ENCODE measurements at places on chromosomes 2 and 18.

DNA sequence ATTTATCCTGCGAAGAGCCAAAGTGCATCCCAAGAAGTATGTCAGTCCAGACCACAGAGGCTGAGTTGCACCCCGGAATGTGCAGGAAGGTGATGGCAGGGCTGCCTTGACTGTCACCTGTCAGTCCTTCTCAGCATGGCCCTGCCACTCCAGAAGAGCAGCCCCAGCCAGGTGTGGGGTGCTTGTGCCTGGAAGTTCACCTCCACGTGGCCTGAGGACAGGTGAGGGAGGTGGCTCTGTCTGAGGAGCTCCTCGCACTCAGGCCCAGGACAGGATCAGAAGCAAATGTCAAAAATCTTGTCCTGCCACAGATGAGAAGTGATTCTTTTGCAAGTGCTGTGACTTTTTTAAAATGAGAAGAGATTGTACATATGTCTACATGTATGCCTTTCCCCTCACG, 31.4 kb upstream of the B3GNT7 start:
- no peak for DNase-seq

DNA sequence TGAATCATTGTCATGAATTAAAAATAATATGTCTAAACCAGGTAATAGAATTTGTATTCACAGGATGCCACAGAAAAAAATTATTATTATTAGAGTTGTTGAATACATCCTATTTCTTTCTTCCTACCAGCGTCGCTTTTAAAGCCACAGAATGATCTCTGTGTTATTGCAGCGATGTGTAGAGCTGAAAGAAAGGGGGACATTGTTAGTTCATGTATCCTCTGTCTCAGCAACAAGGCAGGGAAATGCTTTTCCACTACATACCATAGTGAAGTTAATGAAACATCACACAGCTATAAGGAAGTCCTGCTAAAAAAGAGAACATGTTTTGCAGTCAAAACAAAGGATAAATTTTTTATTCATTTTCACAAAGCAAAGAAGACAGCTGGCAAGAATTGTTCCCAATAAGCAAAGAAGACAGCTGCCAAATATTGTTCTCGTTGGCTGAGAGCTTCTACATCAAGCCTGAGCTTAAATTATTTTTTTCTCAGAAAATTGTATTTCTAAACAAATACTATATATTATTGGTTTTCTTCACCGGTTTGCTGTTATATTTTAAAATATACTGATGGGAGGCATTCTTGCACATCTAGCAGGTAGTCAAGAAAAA, 1234.4 kb downstream of the SUCLG1 start:
- DNase-seq: no peak

DNA sequence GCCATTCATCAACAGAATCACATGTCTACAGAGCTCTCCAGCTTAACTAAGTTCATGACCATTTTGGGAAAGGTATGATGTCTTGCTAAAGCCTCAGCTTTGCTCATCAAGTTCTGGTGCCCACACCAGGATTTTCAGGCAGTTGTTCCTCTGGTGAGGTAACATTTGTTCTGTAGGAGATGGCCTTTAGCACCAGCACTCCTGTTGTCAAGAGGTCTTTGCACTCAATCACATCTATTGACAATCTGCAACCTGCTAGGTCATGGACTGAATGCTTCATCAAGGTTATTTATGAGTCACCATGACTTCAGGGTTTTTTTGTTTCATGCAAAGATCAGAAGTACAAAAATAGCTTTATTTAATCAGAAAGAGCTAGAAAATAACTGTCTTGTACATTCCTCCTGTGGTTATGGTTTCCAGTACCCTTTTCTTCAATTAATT, 36.6 kb upstream of the VIT start:
- no peak for DNase-seq

- no peak for DNase-seq
These were observed 14.1 kb downstream of the IL1RN start for GRCh38 chr2:113141451-113141850.

DNA sequence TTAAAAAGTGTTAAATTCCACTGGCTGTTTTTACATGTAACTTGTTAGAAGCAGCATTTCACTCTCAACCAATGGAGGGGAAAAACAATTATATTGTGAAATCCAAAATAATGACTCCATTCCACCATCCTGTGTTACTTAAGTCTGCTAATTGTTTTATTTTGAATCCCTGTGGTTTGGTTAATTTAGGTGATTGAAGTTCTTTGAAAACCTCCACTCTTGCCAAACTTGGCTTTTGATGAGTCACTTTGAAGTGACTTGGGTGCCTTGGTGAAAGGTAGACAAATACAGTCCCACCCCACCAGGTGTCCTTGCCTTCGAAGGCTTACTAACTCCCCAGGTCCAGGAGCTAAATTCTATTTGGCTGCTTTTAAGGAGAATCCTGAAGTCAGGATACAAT, 1303.8 kb upstream of the NRXN1 start:
- no peak for DNase-seq

DNA sequence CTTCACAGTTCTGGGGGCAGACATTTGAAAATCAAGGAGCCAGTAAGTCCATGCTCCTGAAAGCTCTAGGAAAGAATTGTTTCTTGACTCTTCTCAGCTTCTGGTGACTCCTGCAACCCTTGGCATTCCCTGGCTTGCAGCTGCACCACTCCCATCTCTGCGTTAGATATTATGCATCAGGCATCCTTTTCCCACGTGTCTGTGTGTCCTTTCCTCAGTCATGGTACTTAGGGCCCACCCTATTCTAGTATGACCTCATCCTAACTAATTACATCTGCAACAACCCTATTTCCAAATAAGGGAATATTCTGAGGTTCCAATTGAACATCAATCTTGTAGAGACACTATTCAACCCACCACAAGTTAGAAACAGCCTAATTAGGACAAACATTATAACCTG, 931.7 kb upstream of the CHAC2 start:
- DNase-seq: no peak

DNA sequence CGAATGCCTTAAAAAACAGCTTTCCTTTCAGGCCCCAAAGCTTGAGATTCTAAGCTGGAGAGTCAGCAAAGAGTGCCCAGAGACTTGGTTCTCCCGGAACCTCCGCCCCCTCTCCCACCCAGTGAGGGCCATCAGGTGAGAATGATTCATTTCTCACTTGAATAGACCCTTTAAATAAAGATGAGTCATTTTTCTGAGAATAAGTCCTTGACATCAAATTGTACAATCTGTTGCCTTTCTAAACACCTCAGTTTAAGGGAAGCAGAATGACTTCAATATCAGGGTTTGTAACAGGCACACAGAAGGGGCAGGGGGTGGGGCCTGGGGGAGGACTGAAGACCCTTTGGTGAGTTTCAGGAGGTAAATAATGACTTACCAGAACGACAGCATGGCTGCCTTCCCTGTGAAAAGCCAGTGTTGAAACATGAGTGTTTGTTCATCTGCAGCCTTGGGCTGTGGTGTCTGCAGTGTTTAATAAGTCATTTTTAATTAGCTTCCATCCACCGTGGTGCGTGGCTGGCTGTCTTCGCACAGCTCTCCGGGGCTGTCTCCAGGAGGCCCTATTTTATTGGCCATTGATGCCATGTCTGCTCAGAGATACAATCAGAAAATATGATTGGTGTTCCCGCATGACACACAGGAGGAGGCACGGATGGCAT, 134.9 kb upstream of the ZNF236 start:
- DNase-seq: peak; percentile 15

DNA sequence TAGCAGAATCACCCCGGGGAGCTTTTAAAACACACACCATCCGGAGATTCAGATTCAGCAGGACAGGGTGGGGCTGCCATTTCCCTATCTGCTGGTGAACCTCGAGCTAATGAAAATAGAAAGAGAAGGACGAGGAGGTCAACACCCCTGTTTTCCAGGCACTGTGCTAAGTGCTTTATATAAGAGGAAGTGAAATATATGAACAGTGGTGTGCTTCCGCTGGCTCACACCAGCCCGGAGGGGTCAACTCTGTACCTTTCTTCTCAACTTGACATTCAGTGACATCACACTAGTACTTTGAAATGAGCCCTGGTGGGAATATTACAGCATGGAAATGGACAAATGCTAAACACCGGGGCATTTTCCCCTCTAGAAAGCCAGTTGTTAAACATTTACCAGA, 108.3 kb upstream of the LTBP1 start:
- no peak for DNase-seq

DNA sequence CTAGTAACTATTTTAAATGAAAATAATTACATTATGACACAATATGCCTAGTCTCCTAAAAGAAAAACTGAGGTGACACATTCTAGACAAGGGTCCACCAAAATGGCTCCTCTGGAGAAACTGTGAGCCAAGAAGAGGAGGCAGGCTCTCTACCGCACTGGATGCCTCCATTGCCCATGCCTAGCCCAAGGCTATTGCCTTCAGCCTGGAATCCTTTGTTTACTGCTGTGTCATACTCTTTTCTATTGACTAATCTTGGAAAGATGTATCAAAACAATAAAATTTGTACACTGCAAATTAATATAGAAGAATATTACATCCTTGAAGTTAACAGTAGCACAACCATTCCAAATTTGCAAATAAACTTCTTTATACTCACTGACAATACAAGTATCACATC, 167.1 kb downstream of the RAB3GAP1 start:
- DNase-seq: no peak

DNA sequence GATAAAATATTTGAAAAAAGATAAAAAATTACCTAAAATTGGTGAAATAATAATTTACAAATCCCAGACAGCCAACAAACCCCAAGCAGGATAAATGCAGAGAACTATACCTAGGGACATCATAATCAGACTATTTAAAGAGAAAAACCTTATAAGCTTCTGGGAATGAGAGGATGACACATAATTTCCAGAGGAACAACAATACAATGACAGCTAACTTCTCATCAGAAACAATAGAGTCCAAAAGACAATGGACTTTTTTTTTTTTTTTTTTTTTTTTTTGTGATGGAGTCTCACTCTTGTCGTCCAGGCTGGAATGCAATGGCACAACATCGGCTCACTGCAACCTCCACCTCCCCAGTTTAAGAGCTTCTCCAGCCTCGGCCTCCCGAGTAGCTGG, 65.2 kb downstream of the SOCS6 start:
- DNase-seq: no peak

DNA sequence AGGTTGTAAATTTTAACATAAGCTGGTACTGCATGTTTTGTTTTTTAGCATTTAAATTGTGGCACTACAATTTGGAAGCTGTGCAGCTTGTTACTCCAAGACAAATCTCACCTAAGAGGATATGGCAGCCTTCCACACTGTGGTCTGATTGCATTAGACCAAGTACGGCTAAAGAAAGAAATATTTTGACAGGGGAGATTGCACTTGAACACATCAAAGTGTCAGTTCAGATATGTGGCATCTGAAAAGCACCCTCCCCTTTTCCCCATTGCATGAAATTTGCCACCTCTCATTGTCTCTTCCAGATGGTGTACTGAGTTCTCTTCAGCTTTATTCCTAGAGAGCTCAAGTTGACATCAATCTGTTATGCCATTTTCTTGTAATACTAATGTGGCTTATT, 295.9 kb downstream of the ERBB4 start:
- no peak for DNase-seq

GRCh38 chr18:58080451-58080850, 36.4 kb downstream of the NEDD4L start:
- DNase-seq: no peak

DNA sequence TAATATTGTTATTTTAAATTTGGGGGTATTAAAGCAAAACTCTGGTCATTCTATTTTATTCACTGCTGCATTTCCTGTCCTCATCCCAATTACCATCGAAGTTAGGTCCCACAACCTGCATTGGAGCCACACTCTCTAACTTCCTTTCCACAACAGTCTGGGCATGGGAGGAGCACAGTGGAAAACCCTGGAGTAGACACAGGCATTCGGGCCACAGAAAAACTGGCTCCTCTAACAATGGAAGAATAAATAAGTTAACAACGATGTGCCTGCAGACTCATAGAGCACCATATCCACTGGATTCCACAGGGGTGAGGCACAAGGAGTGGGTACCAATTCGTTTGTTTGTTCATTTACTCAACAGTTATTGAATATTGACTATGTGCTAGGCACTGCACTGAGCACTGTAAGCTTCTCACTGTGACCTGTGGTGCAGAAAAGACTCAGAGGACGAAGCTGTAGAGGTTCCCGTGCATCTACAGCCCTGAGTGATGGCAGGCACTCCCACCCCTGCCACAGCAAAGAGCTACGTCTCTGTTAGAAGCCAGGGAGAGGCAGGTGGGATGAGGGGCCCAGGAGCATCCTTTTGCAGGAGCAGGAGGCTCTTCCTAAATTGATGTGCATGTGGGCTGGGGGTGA, 154.2 kb upstream of the PGAP1 start:
- no peak for DNase-seq

DNA sequence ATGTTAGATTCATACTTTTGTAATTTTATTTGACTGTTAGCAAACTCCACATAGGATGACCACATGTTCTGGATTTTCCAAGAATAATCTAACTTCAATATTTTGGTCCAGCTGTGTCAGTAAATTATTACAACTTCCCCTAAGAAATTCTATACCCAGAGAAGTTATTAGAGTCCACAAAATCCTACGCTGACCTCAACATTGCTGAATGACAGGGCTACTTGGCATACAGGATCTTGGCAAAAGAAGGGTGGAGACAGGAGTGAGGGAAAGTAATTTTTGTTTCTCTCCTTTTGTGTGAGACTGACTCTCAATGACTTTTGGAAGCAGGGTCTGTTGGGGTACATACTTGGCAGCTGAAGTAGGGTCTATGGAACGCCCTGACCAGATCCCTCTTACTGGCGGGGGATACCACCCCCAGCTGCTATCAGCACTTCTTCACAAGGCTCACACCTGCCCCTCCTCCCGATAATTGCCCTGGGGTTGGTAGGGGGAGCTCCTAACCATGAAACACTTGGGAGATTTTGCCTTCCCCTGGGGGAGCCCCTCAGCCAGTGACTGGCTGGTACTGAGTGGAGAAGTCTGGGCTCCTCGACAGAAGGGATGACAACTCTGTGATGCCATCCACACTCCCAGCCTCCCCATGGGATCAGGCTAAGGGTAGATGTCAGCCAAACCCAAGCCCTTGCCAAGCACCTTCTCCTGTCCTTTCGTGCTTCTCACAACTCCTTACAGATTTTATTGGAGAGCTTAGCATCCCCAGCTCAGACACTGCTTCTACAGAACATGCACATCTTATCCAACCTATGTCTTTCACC, 110.6 kb upstream of the FHL2 start:
- no peak for DNase-seq

Data from stimulated activated CD4-positive, alpha-beta T cell treated with anti-CD3 and anti-CD28 coated beads, Interleukin-12 subunit alpha, Interleukin-12 subunit beta, amount 100 ng/mL, for 48 hours (primary cell).